ENCODE measurements at places on chromosomes 3 and 15. TPM values are rescaled to one million over a fixed set of nuclear protein-coding genes. Genes with fewer than 3 reads are reported as not detected.

DNA sequence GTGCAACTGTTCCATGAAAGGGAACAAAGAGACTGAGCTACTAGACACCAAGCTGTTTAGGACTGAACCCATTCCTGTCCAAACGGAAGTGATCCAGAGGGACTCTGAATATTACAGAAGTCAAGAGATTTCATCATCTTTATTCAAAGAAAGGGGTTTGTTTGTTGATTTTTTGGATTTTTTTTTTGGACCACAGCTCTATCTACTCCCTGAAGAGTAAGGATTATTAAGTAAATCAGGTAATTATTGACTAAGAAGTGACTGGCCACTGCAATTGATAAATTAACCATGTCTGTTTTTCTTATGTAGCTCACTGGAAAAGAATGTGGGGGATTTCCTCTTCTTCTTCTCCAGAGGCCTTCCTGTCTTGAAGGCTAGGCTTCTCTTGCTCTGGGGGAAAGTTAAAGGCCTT, 146.6 kb upstream of the TPM1 start:
- peaks cover 7% of the 10 kb centered on the region for H3K36me3 ChIP-seq
- DNase-seq: peak; percentile 52
- H3K27ac ChIP-seq: peak overlapping the region; percentile 90
- no peak overlapping the region for H3K4me3 ChIP-seq
- H3K4me1 ChIP-seq: peaks cover 62% of the 10 kb centered on the region

- H3K4me3 ChIP-seq: no peak overlapping the region
These were observed 11.9 kb downstream of the CHRM5 start for GRCh38 chr15:33980159-33980558.

The EBLN2 gene
- total RNA-seq: 5.5 TPM

DNA sequence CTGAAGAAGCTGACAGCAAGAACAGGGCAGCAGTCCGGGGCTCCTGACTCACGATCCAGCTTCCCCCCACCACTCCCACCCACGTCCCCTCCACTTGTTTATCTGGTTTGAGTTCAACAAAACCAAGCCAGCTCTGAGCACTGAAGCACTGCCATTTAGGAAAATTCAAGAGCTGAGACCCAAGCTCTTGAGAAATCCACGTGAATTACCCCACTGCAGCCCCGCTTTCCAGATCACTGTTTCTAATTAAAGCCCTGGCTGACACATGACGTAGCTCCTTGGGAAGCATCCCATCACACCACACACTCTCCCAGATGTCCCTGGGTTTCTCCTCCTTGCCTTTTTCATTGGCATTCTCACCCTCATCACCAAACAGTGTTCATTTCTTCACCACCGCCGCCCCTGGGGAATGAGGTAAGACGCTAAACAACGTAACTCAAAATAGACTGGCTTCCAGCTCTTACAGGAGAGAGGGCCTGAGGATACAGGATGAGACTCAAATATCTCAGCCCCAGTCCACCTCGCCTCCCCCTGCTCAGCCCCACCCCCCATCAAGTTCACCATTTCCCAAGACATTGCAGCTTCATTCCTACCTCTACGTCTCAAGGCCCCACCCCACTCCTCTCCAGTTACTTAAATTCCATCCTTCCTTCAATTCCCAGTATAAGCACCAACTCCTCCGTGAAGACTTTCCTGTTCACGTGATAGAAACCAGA, 95.4 kb downstream of the SRGAP3 start:
- no peaks in the 10 kb centered on the region for H3K27me3 ChIP-seq
- no peak overlapping the region for H3K27ac ChIP-seq
- DNase-seq: no peak
- peaks cover 27% of the 10 kb centered on the region for H3K4me1 ChIP-seq

GRCh38 chr3:71581457-71582035, 2.0 kb downstream of the FOXP1 start:
- no peak for DNase-seq
- H3K27me3 ChIP-seq: no peaks in the 10 kb centered on the region

DNA sequence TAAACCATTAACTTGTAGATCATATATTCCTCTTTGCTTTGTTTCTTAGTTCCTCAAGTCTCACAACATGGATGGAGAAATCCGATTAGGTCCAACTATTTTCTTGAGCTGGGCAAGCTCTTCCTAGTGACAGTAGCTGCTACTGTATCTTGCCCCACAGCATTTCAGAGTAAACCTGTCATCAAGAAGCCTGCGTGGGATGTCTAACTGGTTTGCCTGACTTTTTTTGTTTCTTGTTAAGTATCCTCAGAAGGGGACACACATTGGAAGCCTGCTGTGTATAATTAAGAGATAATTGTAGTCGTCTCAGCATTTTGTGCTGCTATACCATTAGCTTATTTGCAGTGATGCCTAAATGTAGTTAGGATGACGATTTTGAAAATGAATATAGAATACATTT, 29.3 kb upstream of the STT3B start:
- DNase-seq: no peak
- H3K4me1 ChIP-seq: no peaks in the 10 kb centered on the region
- H3K36me3 ChIP-seq: no peaks in the 10 kb centered on the region
- peaks cover 55% of the 10 kb centered on the region for H3K27me3 ChIP-seq
- H3K4me3 ChIP-seq: no peak overlapping the region

The MTHFS gene
- 28.5 TPM for total RNA-seq

The CEMIP gene
- 0.14 TPM for total RNA-seq

DNA sequence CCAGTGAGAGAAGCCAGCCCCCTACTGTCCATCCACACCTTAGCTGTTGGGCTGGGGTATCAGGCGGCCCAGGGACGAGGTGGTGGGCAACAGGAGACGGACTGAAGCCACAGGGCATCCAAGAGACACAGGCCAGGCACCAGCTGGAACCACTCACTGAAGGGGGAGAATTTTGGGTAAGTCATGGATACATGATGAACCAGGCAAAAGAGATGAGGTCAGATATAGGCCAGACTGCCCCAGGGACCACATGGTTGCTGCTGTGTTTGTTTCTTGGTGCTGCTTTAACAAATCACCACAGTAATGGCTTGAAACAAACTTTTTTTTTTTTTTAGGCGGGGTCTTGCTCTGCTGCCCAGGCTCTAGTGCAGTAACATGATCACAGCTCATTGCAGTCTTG, 66.4 kb downstream of the SEMA5B start:
- DNase-seq: peak; percentile 59
- H3K4me1 ChIP-seq: no peaks in the 10 kb centered on the region
- H3K36me3 ChIP-seq: peaks cover 7% of the 10 kb centered on the region
- no peak overlapping the region for H3K4me3 ChIP-seq
- H3K27me3 ChIP-seq: peaks cover 19% of the 10 kb centered on the region

- H3K36me3 ChIP-seq: peaks cover 6% of the 10 kb centered on the region
- H3K27me3 ChIP-seq: no peaks in the 10 kb centered on the region
- peaks cover 24% of the 10 kb centered on the region for H3K4me1 ChIP-seq
These were observed 190.4 kb downstream of the FOXP1 start for GRCh38 chr3:71393093-71393492.

DNA sequence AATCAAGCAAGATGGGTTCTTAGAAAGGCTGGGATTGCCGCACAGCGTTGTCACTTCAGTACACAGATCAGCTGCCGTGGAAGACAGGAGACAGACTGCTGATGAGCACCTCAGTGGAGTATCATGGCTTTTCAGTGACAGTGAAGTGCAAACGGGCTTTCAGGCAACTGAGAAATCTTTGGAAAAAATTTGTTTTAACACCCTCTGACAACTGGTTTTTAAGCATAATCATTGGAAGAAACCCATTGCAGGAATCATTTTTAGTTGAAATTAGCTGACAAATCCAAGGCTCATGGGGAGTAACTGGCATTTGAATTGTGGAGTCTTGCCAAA, 418.8 kb downstream of the OTOL1 start:
- DNase-seq: no peak
- H3K27me3 ChIP-seq: no peaks in the 10 kb centered on the region

The DUOXA2 gene
- total RNA-seq: not detected

- no peaks in the 10 kb centered on the region for H3K27me3 ChIP-seq
- H3K4me3 ChIP-seq: no peak overlapping the region
- H3K4me1 ChIP-seq: peaks cover 6% of the 10 kb centered on the region
- no peak for DNase-seq
- H3K36me3 ChIP-seq: peaks cover 8% of the 10 kb centered on the region
These were observed 50.5 kb downstream of the MYO1E start for GRCh38 chr15:59322056-59322759.

GRCh38 chr3:108914774-108915641, 38.7 kb downstream of the GUCA1C start:
- no peak overlapping the region for H3K27ac ChIP-seq
- H3K27me3 ChIP-seq: no peaks in the 10 kb centered on the region
- no peaks in the 10 kb centered on the region for H3K36me3 ChIP-seq
- peaks cover 21% of the 10 kb centered on the region for H3K4me1 ChIP-seq

DNA sequence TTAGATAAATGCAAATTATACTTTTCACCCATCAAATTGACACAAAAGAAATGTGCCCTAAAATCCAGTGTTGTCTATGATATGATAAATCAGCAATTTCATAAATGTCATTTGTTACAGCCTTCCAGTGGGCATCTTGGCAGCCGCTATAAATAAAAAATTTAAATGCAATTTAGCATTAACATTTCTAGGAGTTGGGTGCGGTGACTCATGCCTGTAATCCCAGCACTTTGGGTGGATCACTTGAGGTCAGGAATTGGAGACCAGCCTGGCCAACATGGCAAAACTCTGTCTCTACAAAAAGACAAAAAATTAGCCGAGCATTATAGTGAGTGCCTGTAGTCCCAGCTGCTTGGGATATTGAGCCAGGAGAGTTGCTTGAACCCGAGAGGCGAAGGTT, 65.9 kb upstream of the POMGNT2 start:
- no peak overlapping the region for H3K4me3 ChIP-seq
- H3K36me3 ChIP-seq: no peaks in the 10 kb centered on the region
- peaks cover 17% of the 10 kb centered on the region for H3K4me1 ChIP-seq
- H3K27ac ChIP-seq: no peak overlapping the region

GRCh38 chr3:119360736-119361462, 66.7 kb downstream of the ARHGAP31 start:
- DNase-seq: no peak
- H3K27ac ChIP-seq: no peak overlapping the region
- no peaks in the 10 kb centered on the region for H3K36me3 ChIP-seq
- H3K27me3 ChIP-seq: no peaks in the 10 kb centered on the region
- no peaks in the 10 kb centered on the region for H3K4me1 ChIP-seq

DNA sequence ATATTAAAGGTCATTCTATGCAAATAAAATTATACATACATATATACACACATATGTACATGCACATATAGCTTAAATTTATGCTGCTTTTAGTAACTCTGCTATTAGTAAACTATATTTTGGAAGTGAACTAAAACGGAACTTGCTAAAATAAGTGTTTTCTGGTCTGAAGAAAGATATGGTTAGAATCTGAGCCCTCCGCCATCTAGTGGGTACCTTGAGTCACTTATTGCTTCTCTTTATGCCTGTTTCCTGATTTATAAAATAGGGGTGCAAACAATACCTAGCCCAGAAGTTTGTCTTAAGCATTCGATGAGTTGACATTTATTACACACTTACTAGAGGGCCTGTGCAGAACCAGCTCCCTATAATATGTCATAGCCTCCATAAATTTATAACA, 255.7 kb downstream of the CNTN6 start:
- H3K4me3 ChIP-seq: no peak overlapping the region
- H3K27me3 ChIP-seq: no peaks in the 10 kb centered on the region
- no peaks in the 10 kb centered on the region for H3K4me1 ChIP-seq
- H3K27ac ChIP-seq: no peak overlapping the region
- no peaks in the 10 kb centered on the region for H3K36me3 ChIP-seq
- no peak for DNase-seq

The IP6K2 gene
- total RNA-seq: 117 TPM

DNA sequence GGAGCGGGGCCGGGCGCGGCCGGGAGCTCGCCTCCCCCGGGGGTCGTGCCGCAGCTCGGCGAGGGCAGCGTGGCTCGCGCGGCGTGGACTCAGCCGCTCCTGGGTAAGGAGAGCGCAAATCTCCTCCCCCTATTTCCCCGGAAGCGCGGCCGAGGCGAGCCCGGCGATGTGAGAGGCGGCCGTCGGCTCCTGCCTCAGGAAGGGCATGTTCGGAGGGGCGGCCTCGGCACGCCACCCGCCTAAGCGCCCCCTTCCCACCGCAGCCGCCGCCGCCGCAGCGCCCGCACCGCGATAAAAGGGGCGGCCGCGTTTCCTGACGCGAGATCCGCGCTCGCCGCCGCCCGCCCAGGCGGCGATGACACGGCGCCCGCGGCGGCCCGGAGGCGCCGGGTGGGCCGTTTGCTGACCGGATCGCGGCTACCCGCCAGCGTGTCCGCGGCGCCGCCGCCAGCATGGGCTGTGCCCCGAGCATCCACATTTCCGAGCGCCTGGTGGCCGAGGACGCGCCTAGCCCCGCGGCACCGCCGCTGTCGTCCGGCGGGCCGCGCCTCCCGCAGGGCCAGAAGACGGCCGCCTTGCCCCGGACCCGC, at the start of gene PDE8A:
Gene PDE8A, plus strand, starts transcription at position 146 of the 590 bp plus-strand sequence. Its CDS starts 307 bp downstream, at position 453.
- H3K27ac ChIP-seq: peak within 1 kb of the TSS; percentile 84
- peak; percentile 9 for DNase-seq
- peaks cover 5% of the 10 kb centered on the region for H3K4me1 ChIP-seq
- H3K27me3 ChIP-seq: no peaks in the 10 kb centered on the region
- no peaks in the 10 kb centered on the region for H3K36me3 ChIP-seq

The NUDT16 gene
- total RNA-seq: 12.0 TPM

DNA sequence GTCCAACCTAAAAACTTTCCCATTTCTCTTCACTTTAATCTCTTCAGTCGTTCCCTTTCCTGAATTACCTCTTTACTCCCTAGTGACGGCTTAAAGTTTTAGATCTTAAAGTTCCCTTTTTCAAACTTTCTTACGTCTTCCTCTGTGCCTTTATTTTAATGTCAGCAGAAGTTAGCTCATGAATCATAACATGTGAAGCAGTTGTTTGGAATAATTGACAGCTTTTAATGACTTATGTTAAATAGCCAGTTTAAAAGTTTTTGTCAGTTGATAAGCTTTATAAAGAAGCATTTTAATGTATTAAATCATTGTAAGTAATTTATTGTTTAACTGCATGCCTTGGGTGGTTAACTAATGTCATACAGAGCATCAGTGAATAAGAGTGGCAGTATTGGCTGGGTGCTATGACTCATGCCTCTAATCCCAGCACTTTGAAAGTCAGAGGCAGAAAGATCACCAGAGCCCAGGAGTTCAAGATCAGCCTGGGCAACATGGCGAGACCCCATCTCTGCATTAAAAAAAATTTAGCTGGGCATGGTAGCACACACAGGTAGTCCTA, 33.9 kb downstream of the PIK3CA start:
- peaks cover 24% of the 10 kb centered on the region for H3K4me1 ChIP-seq
- H3K27me3 ChIP-seq: no peaks in the 10 kb centered on the region
- peak; percentile 32 for DNase-seq

The CLDN18 gene
- total RNA-seq: not detected

DNA sequence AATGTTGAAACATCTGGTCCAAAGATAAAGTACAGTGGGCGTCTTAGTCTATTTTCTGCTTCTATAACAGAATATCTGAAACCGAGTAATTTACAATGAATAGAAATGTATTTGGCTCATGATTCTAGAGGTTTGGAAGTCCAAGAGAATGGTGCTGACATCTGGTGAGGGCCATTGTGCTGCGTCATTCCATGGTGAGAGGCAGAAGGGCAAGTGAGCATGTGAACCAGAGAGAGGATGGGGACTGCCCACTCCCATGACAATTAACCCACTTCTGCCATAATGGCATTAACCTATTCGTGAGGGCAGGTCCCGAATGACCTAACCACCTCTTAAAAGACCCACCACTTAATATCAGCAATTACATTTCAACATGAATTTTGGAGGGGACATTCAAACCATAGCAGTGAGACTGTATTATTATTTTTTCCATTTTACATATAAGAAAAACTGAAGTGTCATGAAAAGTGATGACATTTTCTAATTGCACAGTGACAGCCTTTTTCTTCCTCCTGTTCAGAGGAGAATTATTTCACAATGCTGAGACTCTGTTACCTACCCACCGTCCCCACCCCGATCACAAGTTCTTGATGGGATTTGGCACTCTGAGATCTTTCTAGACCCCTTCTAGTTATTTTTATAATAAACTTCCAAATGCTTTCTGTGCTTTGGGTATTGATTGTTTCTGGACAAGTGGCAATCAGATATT, 238.8 kb downstream of the RPLP1 start:
- H3K27me3 ChIP-seq: peaks cover 48% of the 10 kb centered on the region
- no peaks in the 10 kb centered on the region for H3K36me3 ChIP-seq
- H3K4me3 ChIP-seq: no peak overlapping the region
- no peak overlapping the region for H3K27ac ChIP-seq

All from MCF 10A (cell line).